ENCODE measurements at places on chromosomes 6 and 20. TPM values are rescaled to one million over a fixed set of nuclear protein-coding genes. Genes with fewer than 3 reads are reported as not detected.

FAM83B gene
- 1.9 TPM for total RNA-seq

PTPRK gene
- 139 TPM for total RNA-seq

GTSF1L gene
- not detected for total RNA-seq

BTNL2 gene
- total RNA-seq, result not detected

TSHZ2 gene
- total RNA-seq, result 0.72 TPM

DNA sequence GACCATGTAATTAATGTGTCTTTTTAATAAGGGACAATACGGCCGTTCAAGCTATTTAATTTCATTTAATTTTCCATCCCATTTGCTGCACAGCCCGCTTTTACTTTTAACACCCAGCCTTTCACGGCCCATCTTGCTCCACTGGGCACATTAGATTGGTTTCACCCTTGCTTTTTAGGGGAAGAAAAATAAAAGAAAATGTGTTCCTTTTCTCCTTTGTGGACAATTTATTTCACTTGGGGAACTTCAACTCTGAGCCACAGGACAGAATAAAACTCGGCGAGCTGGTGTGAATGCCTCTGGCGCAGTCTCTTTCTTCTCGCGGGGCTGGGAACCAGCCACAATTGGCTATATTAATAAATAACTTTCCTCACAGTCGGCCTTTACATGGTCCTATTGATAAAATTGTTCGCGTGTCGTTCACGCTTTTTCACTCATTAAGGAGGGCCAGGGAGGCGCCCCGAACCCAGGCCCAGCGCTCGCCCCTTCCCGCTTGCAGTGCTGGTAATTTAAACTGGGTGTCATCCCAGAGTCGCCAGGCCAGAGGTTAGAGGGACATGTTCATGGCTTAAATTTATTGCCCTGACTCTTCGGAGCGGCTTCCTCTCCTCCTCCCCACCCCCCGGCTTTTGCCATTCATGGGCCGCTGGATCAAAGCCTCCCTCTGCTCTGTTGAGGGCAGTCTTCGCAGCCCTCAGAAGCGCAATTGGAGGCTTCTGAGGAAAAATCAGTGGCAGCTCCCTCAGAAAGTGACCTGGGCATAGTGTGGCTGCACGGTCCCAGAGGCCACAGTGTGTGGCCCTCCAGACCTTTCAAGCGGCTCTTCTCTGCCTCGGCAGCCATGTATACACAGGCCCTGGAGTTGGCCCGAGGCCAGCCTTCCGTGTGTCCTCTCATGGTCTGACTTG is 2.2 kb upstream of the PRDM13 start:
- no peak for DNase-seq

DNA sequence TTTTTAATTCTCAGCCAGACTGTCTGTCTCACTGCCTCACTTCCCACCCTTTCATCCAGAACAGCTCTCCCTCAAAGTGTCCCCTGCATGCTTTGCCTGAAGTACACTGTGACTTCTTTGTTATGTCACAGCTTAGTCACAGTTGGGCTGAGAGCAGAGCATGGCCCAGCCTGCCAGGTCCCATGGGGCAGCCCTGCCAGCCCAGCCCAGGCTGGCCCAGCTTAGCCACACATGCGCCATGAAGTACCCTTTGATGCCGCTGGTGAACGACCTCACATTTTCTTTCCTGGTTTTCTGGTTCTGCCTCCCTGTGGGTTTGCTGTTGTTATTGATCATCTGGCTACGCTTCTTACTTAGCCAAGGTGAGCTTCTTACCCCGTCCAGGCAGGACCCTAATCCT is at the start of gene ADIG:
Gene ADIG, plus strand, starts transcription at position 185 of the 400 bp plus-strand sequence. Its CDS starts 54 bp downstream, at position 239.
- no peak for DNase-seq

GRCh38 chr6:70886661-70887060 is 70.2 kb downstream of the B3GAT2 start:
- DNase-seq, result no peak

- DNase-seq, result no peak
Observed at GRCh38 chr6:133426038-133426437, 184.9 kb downstream of the EYA4 start.

DNA sequence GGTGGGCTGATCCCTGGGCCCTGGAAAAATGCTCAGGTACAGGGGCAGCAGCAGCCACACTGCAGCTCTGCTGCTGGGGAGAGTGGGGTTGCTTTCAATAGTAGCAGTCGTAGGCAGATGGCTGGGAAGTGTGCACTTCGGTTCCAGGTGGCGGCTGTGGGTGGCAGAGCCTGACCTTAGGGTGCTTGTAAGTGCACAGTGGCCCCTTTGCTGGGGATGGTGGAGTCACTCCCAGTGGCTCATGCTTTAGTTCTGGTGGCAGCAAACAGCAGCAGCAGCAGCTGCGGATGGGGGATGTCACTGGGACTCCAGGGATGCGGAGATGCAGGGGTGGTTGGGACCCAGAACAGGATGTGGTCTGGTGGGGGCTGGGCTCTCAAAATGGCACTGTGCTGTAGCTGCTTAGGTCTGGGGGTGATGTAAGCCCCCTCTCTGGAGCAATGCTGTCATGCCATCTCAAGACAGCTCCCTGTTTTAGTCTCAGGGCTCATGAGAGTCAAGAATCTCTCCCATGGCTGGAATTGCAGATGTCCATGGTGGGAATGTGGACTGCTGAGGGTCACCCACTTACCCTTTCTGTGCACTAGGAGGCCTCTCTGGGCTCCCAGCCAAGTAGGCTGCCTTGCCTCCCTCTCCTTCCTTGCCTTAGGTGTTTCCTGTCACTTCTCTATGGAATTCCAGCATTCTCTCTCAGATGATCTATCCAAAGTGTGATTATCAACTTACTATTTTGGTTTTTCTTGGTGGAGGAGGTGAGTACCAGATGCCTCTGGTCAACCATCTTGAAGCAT is 146.7 kb upstream of the SLC22A23 start:
- DNase-seq, result no peak

DNA sequence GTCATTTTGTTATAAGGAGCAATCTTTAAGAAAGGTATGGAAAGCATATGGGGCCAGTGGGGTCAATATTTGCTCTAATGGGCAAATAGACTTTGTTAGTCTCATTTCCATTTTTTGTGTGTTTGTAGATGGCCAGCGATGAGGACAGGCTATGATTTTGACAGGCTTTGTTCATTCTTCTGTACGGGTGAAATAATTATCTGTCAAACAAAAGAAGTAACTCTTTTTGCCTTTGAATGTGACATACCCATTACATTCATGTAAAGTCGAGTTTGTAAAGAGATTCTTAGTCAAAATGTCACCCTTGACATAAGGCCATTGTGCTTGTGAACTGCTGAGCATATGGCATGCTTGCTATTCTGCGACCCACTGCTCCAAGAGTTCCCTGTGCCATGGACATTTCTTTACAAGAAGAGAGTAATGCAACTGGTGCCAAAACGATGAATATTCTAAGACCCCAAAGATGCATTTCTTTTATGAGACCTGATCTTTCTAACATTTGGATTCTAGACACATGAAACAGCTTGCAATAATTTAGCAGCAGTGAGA is 38.2 kb upstream of the JAG1 start:
- DNase-seq, result no peak

DNA sequence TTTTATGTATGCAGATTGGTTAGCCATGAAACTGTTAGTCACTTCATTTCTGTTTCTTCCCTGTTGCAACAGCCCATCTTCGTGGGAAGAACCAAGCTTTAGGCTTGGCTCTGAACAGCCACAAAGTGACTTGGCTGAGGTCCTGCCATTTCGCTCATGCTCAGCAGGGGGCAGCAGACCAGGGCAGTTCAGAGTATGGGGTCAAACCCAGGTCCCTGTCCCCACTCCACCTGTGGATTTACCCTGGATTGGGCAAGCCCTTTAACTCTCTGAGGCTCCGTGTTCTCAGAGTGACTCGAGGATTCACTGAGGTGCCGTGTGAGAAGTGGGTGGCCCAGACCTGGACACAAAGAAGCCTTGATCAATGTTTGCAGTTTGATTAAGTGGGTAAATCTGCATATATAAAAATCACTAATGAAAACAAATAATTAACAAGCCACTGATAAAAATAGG is 19.8 kb upstream of the MAP1LC3A start:
- no peak for DNase-seq

DNA sequence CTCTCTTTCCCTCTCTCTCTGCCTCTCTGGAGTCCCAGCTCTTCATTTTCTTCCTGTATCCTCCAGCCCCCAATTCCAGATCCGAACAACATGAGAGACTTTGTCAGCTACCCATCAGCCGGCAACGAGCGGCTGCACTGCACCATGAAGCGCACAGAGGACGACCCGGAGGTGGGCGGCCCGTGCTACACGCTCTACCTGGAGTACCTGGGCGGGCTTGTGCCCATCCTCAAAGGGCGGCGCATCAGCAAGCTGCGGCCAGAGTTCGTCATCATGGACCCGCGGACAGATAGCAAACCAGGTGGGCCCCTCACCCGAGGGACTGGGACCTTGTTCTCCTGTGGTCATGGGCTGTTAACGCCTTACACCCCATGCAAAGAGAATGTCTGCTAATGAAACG is 78.9 kb upstream of the TMEM181 start:
- DNase-seq, result no peak

GRCh38 chr6:143401068-143401446 is 49.4 kb downstream of the ADAT2 start:
- peak; percentile 41 for DNase-seq

DNA sequence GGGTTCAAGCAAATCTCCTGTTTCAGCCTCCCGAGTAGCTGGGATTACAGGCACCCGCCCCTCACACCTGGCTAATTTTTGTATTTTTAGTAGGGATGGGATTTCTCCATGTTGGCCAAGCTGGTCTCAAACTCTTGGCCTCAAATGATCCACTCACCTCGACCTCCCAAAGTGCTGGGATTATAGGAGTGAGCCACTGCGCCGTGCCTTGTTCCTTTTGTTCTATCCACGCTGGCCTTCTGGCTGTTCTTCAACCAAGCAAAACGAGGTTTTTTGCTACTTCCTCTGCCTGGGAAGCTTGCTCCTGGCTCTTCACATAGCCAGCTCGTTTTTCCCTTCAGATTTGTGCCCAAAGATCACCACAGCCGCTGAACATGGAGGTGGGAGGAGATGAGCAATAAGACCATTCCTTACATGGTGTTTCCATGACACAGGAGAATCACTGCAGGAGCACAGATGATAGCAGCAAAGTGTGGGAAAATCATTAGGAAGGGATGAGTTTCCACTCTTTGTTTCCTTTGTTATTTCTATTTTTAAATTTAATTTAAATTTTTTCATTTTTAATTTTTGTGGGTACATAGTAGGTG is 201.0 kb upstream of the ZNF217 start:
- peak; percentile 70 for DNase-seq

DNA sequence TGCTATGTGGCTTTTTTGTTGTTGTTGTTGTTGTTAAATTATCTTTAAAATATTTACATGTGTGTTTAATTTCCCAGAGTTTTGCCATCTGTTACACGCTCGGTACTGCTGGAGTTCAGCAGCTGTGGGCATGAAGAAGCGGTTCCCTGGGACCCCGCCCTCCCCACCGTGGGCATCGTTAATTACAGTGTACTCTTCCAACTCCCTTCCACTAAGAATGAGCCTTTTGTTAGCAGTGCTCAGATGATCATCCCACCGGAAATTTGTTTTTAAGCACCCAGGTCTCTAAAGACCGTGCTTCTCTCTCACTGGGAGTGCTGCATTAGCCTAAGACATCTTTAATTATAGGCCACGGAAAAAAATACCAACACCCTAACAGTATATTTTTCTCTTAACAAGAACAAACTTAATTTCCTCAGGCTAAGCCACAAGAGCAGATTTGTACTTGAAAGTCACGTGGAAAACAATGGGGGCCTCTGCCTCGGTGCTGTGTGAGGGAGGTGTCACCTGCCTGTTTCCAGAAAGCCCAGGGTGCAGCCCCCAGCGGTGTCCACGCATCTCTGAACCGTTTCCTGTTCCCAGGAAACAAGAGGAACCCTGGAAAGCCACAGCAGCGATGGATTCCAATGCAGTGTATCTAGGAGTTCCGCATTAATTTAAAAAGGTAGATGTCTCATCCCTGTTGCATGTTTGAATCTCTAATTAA is 113.3 kb upstream of the FRMD1 start:
- no peak for DNase-seq

DNA sequence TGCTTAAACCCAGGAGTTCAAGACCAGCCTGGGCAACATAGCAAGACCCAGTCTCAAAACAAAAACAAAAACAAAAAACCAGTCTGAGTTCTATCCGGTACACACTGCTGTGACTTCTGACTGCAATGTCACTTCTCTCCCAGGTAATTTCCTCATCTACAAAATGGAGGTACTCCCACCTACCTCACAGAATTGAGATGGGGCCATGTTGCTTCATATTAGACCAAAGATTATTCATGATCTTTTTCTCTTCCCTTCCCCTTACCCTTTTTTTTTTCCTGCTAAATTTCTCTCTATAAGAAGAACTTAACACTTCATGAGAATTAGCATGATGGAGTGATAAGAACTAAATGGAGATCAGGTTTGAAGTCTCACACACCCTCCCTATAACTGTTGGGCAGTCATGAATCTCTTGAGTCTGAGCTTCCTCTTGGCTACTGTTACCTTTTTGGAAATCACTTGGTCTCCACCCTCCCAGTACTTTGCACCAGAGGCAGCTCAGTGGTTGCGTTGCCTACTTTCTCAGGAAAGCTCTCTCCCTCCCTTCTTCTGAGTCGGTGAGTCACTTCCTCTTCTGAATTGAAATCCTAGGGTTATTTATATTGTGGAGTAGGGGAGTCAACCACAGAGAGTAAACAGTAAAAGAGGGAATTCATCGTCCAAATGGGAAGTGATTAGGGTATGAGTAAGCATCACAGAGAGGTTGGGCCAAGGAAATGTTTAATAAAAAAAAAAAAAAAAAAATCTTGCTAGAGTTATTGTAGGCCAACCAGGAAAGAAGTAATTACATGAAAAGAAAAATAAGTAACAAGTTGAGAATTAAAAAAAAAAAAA is 59.9 kb upstream of the MAP7 start:
- peak; percentile 100 for DNase-seq

- no peak for DNase-seq
Observed at GRCh38 chr6:111430605-111431376, 52.2 kb downstream of the REV3L start.

Measured in astrocyte (in vitro differentiated cells and primary cell).